Glutamatergic neuron (in vitro differentiated cells): ENCODE measurements at places on chromosomes 4 and X. TPM values are rescaled to one million over a fixed set of nuclear protein-coding genes. Genes with fewer than 3 reads are reported as not detected.

GRCh38 chr4:40857956-40858355, 108.2 kb downstream of the NSUN7 start:
- H3K4me1 ChIP-seq, result peaks cover 2% of the 10 kb centered on the region
- H3K4me3 ChIP-seq, result no peak overlapping the region
- no peaks in the 10 kb centered on the region for H3K27me3 ChIP-seq
- H3K36me3 ChIP-seq, result no peaks in the 10 kb centered on the region
- no peak overlapping the region for H3K27ac ChIP-seq

DNA sequence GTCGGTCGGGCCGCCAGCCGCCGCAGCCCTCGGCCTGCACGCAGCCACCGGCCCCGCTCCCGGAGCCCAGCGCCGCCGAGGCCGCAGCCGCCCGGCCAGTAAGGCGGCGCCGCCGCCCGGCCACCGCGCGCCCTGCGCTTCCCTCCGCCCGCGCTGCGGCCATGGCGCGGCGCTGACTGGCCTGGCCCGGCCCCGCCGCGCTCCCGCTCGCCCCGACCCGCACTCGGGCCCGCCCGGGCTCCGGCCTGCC, 213 bp downstream of the NFKB1 start:
- H3K4me1 ChIP-seq, result peaks cover 6% of the 10 kb centered on the region
- peaks cover 4% of the 10 kb centered on the region for H3K27me3 ChIP-seq
- DNase-seq, result no peak
- H3K27ac ChIP-seq, result no peak overlapping the region
- peak overlapping the region; percentile 86 for H3K4me3 ChIP-seq

GRCh38 chr4:38919494-38919893, 51.9 kb downstream of the FAM114A1 start:
- H3K36me3 ChIP-seq, result no peaks in the 10 kb centered on the region
- no peak overlapping the region for H3K27ac ChIP-seq
- DNase-seq, result no peak
- no peak overlapping the region for H3K4me3 ChIP-seq
- no peaks in the 10 kb centered on the region for H3K27me3 ChIP-seq
- H3K4me1 ChIP-seq, result no peaks in the 10 kb centered on the region

Gene RENBP
- total RNA-seq, result 16.1 TPM

Gene ACTRT1
- not detected for total RNA-seq
